HuH-7 (cell line): ENCODE measurements at places on chromosomes 13 and 19.

- no peak for DNase-seq
These were observed 20.8 kb downstream of the TCF3 start for GRCh38 chr19:1631557-1632100.

DNA sequence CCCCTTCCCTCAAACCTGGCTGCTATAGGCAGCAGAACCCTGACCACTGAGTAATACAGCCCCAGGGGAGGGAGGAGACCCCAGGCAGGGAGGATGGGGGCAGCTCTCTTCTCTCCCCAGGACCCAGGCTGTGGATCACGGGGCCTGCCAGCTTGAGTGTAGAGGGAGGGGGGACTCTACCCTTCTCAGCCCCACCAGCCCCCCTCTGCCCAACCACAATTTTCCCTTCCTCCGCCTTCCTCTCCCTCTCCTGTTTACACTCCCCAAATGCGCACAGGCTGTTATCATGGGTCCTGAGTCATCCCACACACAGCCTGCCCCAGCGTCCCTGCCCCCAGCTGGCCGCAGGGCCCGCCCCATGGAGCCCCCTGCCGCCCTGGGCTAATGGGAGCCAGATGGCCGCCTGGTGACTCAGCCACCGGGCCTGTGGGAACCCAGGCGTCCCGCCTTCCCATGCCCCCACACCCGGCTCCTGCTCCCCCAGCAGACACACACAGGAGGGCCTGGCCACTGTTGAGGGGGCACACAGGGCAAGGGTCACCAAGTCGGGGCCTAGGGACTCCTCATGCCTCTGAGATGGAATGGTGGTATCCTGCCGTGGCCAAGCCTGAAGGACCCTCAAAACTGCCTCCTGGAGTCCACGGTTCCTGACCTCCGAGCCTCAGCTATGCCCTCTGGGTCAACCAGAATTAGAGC lies 13.6 kb downstream of the CCDC97 start:
- DNase-seq: no peak

DNA sequence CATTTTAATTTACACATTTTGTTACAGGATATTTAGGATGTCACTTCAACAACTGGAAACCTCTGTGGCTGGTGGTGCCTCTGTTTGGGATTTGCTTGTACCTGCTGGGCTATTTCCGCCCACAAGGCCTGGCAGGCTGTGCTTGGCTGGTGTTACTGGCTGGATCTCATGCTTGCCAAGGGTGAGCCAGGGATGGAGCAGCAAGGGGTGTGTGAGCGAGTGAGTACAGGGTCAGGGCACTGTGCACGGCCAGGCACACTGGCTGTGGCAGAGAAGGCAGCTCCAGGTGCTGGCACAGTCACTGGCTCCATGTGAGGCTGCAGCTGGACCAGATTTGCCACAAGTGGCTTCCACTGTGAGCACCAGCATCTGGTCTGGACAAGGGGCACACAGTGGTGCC lies 1254.8 kb downstream of the SLITRK5 start:
- DNase-seq: no peak

DNA sequence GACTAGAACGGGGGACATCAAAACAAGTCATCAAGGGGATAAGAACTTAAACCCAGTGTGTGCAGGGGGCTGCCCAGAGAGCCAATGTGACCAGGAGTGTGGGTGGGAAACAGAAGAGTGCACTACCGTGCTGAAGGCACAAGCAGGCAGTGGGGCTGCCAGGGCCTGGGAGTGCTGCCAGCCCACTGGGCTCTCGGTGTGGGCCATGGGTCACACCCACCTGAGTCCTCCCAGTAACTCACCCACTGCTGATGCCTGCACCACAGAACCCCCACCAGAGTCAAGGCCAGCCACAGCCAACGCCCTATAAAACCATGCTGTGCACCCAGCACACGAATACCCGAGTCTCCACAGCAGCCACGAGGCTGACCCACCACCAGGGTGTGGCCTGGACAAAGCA lies 8.5 kb downstream of the MED26 start:
- DNase-seq: no peak

DNA sequence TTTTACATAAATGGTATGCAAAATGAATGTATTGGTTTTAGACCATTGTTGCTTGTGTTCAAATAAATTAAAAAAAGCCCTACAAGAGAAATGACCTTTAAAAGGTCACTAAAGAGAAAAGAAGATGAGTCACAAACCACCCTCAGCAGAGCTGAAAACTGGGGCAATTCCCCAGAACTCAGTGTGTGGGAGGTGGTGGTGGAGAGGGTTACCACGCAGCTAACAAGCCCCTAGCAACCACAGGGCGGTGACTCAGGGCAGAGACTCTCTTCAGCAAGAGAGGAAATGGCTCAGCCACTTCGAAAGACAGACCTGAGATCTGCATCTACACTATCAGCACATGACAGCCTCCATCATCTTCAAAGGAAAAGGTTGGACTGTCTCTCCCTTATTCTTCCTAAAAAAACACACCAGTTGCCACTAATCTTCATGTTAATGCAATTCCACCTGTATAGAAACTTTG lies 29.4 kb upstream of the NDFIP2 start:
- DNase-seq: no peak

- no peak for DNase-seq
These were observed 1016.0 kb downstream of the UQCRFS1 start for GRCh38 chr19:28196961-28197360.
